ENCODE measurements at places on chromosomes 1 and 21.

- peak; percentile 95 for DNase-seq
Observed at GRCh38 chr1:182084487-182085316, 23.2 kb upstream of the ZNF648 start.

- DNase-seq, result no peak
Observed at GRCh38 chr1:181013144-181013543, 9.5 kb downstream of the STX6 start.

- peak; percentile 50 for DNase-seq
Observed at GRCh38 chr1:118785246-118785645, 202.9 kb downstream of the TBX15 start.

DNA sequence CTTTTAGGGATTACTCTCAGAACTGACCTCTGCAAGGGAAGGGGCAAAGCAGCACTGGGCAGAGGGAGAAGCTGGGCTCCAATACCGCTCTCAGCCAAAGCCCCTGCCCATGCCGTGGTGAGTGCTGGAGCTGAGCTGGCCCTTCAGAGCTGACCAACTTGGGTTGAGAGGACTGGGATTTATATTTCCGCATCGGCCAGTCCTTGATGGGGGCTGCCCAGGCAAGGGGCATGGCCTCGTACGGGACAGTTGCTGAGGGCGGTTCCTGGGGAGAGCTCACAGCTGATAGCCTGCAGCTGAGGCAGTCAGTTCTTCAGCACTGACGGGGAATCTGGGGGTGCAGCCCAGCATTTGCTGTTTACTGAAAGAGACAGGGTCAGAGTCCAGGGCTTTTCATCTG is 8.0 kb downstream of the HUNK start:
- DNase-seq, result no peak

Measured in right cardiac atrium (tissue), 5 donors.